Left cardiac atrium (tissue), 4 donors: ENCODE measurements at places on chromosomes 11 and 22.

- no peak for DNase-seq
Measured at GRCh38 chr11:79168530-79169110, 272.2 kb downstream of the TENM4 start.

GRCh38 chr11:95088946-95089619 is 563 bp upstream of the ENDOD1 start:
- DNase-seq: no peak

- DNase-seq: no peak
Measured at GRCh38 chr11:128029219-128029722, 558.1 kb downstream of the ETS1 start.

- DNase-seq: no peak
Measured at GRCh38 chr22:41263704-41264103, 22.3 kb downstream of the RANGAP1 start.

GRCh38 chr22:41485033-41485432 is 16.1 kb downstream of the ACO2 start:
- DNase-seq: no peak

- DNase-seq: no peak
Measured at GRCh38 chr11:38019072-38019775, 1421.2 kb upstream of the RAG2 start.

DNA sequence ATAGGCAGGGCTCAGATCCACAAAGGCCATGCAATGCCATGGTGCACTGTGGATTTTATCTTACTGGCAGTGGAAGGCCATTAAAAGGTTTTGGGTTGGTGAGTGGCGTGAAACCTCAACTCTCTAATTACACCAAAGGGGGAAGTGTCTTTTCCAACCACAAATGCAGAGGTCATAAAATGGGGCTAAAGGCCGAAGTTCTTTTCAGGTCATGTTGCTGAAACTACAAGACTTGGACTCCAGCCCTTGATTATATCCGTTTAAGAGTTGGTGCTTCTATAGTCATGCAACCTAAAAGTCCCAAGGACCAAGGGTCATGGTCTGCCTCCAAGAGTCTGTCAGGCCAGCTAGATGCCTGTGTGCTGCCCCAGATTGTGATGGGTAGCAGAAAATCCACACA is 434.3 kb downstream of the RAB38 start:
- no peak for DNase-seq

- no peak for DNase-seq
Measured at GRCh38 chr11:65834202-65834601, 439 bp downstream of the SNX32 start.

- DNase-seq: no peak
Measured at GRCh38 chr11:131408025-131408640, 37.7 kb downstream of the NTM start.

DNA sequence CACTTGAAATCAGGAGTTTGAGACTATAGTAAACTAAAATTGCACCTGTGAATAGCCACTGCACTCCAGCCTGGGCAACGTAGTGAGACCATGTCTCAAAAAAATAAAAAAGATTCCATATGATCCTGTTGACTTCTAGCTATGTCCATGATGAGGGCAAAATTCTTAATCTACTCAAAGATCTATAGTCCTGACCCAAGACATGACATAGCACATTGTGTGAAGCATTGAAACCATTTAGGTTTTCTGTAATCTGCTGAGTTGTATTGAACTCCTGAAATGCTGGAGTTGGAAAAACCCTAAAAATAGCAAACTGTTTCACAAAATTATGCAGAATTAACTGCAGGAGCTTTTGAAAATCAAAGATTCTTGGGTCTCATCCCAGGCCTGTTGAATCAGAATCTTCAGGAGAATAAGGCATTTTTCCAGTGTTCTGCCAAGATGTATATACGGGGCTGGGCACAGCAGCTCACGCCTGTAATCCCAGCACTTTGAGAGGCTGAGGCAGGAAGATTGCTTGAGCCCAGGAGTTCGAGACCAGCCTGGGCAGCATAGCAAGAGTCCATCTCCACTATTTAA is 29.8 kb upstream of the LDHA start:
- DNase-seq: no peak

GRCh38 chr11:66685276-66686099 is 7.8 kb upstream of the RBM4B start:
- no peak for DNase-seq

- DNase-seq: no peak
Measured at GRCh38 chr22:37464181-37464580, 22.0 kb downstream of the MFNG start.

- no peak for DNase-seq
Measured at GRCh38 chr22:35564975-35565867, 24.6 kb downstream of the RASD2 start.

- DNase-seq: peak; percentile 46
Measured at GRCh38 chr22:31343235-31344191, 2.6 kb downstream of the PATZ1 start.

- no peak for DNase-seq
Measured at GRCh38 chr11:20963596-20963995, 294.2 kb downstream of the NELL1 start.

DNA sequence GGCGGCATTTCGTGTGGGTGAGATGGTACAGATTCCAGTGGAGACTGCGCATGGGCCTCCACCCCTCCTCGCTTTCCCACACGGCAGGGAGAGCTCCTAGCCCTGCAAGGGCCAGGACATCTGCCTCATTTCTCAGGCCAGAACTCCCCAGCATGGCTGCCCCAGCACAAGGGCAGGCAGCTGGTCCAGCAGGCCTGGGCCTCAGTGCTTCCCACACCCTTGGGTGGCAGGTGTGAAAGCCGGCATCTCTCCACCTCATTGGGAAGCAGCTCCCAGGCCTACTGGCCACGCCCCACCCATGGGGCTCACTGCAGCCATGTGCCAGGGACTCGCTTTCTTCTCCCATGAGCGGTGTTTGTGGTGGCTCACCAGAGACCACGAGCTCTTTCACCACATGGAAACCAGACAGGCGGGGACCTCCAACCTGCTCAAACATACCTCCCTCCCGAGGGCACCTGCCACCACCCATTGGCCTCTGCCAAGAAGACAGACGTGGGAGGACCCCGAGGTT is 79.1 kb downstream of the NAT10 start:
- DNase-seq: no peak

GRCh38 chr11:122796128-122796717 is 42.1 kb upstream of the CRTAM start:
- DNase-seq: no peak

DNA sequence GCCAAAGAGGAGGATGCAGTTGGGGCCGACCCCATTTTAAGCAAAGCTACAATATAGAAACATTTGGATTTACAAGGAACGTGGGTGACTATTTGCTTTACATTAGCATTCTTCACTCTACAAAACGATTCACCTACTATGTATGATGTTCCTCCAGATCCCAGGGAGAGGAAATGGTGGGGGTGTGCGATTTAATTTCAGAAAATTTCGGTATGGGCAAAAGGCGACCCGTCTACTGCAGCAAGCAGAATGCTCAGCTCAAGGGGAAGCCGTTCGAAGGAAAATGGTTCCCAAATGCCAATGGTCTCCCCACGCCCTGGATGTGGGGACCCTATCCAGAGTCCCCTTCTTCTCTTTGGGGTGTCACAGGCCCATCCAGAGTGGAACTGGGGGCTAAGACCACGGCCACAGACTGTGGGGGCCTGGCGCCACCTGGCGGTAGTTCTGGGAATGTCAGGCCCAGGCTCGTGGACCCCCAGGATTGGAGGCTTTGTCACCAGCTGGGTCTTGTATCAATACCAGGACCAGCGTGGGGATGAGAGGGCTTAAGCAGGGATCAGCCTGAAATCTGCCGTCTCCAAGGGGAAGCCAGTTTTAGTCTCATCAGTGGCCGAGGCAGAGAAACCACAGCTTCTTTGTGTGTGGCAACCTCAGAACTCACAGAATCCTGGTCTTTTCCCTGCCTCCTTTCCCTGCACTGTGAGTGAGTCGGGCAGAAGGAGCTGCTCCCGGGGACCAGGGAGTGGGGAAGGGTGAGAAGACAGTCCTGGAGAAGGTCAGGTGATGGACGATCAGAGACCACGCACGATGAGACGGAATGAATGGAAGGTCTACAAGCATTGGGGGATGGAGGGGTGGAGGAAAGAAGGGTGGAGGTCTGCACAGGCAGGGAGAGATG is 8.4 kb downstream of the LRRC10B start:
- DNase-seq: no peak

- DNase-seq: no peak
Measured at GRCh38 chr11:12831471-12832202, 157.4 kb downstream of the TEAD1 start.

DNA sequence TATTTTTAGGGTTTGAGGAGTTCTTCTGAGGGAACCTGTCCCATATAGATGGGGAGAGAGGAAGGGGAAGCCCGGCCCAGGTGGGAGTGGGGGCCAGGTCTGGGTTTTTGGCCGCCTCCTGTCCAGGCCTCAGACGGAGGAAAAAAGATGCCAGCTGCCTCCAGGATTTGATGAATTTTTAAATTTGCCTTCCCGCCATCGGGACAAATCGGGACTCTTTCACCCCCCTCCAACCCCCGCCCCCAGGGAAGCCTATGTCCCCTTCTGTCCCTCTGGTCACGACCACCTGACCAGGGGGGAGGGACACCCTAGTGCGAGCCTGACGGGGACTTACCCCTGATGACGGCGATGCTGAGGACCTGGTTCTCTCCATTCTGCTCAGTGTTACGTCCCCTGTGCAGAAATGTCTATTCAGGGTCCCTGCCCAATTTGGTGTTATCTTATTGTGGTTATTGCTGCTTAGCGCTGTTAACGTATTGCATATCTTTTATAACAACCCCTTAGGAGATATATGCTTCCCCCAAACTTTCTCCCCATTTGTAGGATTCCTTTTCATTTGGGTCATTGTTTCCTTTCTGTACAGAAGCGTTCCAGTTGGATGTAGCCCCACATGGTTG is 115.9 kb upstream of the GRK3 start:
- DNase-seq: peak; percentile 33

DNA sequence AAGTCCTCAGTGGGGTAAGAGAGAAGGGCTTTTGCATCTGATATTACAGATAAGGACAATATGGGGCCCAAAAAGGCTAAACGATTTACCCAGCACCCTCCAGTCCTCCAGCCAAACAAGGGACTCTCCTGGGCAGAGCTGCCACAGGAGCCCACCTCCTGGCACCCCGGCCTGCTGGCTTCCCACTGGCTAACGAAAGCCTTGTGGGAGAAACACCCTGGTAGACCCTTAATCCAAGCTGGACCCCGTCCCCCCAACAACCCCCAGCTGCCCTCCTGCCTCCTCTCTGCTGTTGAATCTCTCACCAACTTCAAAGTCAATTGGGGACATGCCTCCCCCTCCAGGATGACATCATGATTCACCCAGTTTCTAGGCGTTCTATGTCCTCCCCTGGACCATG is 10.8 kb downstream of the C1QTNF6 start:
- DNase-seq: no peak

DNA sequence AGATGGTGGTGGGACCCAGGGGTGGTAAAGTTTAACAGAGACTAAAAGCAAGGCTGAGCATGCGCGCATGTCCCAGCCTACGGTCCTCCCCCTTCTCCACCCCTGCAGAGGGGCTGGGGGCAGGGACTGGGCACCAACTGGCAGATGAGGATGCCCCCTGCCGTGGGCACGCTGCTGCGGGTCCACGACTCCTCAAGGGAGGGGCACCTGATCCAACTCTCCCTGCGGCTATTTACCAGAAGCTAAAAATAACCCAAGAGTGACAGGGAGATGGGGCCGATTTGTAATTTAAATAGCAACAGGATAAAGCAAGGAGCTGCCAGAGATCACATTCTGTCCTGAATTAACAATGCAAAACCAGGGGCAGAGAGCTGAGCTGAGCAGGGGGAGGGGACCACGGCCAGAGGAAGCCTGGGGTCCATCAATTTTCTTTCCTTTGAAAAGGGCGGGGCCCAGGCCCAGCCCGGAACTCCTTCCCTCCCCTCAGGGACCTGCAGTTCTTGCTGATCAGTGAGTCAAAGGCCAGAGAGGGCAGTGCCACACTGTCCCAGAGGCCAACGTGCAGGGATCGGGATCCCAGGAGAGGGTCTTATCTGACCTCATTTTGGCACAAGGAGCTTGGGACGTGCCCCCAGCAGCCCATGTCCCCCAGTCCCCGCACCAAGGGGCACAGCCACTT is 8.1 kb upstream of the DGKZ start:
- peak; percentile 65 for DNase-seq

DNA sequence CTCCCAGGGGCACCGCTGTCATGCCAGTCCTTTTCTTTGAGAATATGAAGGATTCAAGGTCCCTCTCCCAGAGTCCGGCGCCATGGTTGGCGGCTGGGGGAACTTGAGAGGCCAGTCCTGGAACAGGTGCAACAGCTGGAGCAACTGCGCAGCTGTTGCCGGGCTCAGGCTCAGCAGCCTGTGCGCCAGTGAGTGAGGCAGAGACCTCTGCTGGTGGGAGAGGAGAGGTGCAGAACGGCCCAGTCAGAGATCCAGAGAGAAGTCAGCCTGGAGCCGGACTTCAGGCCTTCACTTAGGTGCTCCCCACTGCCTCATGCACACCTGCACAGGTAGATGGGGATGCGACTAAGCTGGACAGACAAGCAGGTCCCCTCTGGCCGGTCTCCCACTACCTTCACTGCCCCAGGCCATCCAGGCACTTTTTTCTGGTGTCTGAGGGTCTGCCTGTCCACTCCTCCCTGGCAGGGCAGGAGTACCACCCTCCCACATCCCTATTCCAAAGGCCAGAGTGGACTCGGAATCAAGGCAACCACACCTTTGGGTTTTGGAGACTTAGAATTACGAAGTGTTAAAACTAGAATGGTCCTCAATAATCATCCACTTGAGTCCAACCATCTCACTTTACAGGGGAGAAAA is 4.6 kb downstream of the CHRDL2 start:
- peak; percentile 81 for DNase-seq

GRCh38 chr11:67412495-67413179 is 2.8 kb upstream of the CARNS1 start:
- DNase-seq: no peak

- no peak for DNase-seq
Measured at GRCh38 chr11:88583251-88583650, 245.7 kb upstream of the CTSC start.

DNA sequence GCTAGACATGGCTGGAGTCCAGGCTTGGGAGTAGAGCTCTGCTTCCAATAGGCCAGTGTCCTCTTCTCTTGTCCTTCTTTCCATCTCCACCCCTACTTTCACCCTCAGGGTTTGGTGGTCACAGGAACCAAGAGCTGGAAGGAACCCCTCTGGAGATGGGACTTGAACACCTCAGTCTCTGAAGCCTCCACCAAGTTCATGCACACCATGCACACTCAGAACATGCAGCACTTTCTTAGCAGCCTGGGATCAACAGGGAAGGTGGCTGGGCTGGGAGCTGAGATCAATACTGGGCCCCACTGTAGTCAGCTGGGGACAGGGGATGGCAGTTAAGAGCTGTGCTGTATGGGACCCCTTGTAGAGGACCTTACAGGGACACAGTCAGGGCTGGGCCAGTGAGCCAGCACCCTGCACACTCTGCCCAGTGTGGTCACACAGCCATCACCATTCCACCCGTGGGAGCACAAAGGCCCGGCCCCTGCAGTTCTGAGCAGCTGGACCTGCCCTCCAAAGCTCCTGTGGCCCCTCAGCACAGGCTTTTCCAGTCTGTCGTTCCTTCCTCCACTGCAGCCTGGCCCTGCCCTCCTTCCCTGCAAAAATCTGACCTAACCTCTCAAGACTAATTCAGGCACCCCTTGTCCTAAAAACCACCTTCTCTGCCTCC is 47.7 kb downstream of the GAB4 start:
- DNase-seq: no peak

GRCh38 chr11:95910638-95911368 is 13.1 kb downstream of the MTMR2 start:
- DNase-seq: no peak
